ENCODE measurements at places on chromosomes 16 and 17. TPM values are rescaled to one million over a fixed set of nuclear protein-coding genes. Genes with fewer than 3 reads are reported as not detected.

DNA sequence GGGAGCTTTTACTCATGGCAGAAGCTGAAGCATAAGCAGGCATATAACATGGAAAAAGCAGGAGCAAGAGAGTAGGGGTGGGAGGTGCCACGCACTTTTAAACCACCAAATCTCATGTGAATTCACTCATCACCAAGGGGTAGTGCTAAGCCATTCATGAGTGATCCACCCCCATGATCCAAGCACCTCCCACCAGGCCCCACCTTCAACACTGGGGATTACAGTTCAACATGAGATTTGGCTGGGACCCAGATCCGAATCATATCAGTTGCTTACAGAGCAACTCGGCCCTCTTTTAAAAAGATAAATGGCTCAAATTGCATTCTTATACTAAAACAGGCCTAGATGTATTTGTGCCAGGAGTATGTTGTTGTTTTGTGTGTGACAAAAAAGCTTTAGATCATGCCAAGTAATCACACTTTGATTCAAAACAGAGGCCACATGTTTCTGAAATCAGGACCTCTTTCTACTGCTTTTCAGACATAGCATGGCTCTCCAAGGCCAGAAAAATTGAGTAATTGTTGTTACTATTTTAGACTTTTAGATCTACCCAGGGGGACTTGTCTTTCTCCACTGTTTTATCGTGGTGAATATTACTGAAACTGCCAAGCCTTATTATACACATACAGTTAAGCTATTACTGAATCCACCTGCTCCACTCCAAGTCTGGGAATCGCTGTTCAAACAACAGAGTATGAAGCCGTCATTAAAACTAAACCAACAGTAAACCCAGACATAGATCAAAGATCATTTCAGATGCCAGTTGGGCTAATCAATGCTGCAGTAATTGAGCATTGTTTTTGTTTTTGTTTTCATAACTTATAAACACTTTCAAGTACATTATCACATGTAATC, 163.3 kb downstream of the KCNJ2 start:
- no peak overlapping the region for H3K4me3 ChIP-seq
- no peaks in the 10 kb centered on the region for H3K27me3 ChIP-seq
- no peaks in the 10 kb centered on the region for H3K4me1 ChIP-seq
- H3K36me3 ChIP-seq: no peaks in the 10 kb centered on the region
- no peak overlapping the region for H3K27ac ChIP-seq

Gene PRSS53
- 7.0 TPM for total RNA-seq

GRCh38 chr16:3383045-3383448, 17.8 kb downstream of the ZSCAN32 start:
- H3K4me3 ChIP-seq: no peak overlapping the region
- H3K36me3 ChIP-seq: peaks cover 41% of the 10 kb centered on the region
- no peak overlapping the region for H3K27ac ChIP-seq
- no peak for DNase-seq
- no peaks in the 10 kb centered on the region for H3K27me3 ChIP-seq
- no peaks in the 10 kb centered on the region for H3K4me1 ChIP-seq

GRCh38 chr17:44940317-44940716, 7.3 kb downstream of the KIF18B start:
- DNase-seq: no peak
- peaks cover 46% of the 10 kb centered on the region for H3K36me3 ChIP-seq
- H3K27me3 ChIP-seq: no peaks in the 10 kb centered on the region
- peaks cover 44% of the 10 kb centered on the region for H3K4me1 ChIP-seq
- no peak overlapping the region for H3K27ac ChIP-seq

GRCh38 chr16:6250511-6250910, 1082.1 kb upstream of the RBFOX1 start:
- no peak overlapping the region for H3K4me3 ChIP-seq
- H3K4me1 ChIP-seq: no peaks in the 10 kb centered on the region
- H3K27me3 ChIP-seq: no peaks in the 10 kb centered on the region
- no peak for DNase-seq
- H3K27ac ChIP-seq: no peak overlapping the region

GRCh38 chr17:68711858-68712257, 110.7 kb upstream of the FAM20A start:
- H3K4me3 ChIP-seq: no peak overlapping the region
- H3K27ac ChIP-seq: no peak overlapping the region
- H3K4me1 ChIP-seq: no peaks in the 10 kb centered on the region
- no peaks in the 10 kb centered on the region for H3K36me3 ChIP-seq
- DNase-seq: no peak

GRCh38 chr16:2038382-2039231, 9.0 kb downstream of the NTHL1 start:
- H3K27ac ChIP-seq: no peak overlapping the region
- no peak for DNase-seq
- H3K4me3 ChIP-seq: no peak overlapping the region
- H3K4me1 ChIP-seq: peaks cover 23% of the 10 kb centered on the region

DNA sequence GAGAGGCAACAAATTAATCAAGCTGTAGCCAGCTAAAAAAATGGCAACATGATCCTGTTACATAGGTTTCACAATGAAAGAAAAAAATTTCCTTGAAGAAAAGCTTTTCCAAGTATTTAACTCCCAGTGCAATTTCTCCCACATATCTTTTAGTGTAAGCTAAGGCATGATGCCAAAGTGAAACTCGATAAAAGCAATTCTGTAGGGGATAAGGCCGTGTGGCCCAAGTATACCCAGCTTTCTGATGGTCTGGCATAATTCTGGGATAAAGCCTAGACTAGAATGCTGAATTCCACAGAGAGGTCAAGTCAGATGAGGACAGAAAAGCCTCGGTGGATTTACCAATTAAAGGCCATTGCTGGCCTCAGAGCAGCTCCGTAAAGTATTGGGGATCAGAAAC, 36.2 kb downstream of the CTCF start:
- H3K27ac ChIP-seq: no peak overlapping the region
- no peak for DNase-seq
- no peaks in the 10 kb centered on the region for H3K36me3 ChIP-seq
- H3K4me1 ChIP-seq: peaks cover 23% of the 10 kb centered on the region

DNA sequence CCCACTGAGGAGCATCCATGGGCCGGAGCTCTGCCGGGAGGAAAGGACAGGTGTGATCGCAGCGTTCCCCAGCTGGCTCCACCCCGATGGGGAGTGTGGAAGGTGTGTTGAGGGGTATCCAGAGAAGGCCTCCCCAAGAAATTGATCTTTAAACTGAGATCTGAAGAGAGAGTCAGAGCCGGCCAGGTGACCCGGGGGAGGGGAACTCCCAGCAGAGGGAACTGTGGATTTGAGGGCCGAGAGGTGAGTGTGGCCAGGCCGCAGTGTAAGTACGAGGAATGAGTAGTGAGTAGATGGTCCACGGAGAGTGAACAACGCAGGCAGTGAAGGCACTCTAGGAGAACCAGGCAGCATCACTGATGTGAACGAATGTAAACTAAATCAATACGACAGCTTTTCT, 80.2 kb downstream of the RPTOR start:
- peaks cover 5% of the 10 kb centered on the region for H3K36me3 ChIP-seq
- H3K4me3 ChIP-seq: peak overlapping the region; percentile 3
- no peaks in the 10 kb centered on the region for H3K27me3 ChIP-seq
- peaks cover 29% of the 10 kb centered on the region for H3K4me1 ChIP-seq

DNA sequence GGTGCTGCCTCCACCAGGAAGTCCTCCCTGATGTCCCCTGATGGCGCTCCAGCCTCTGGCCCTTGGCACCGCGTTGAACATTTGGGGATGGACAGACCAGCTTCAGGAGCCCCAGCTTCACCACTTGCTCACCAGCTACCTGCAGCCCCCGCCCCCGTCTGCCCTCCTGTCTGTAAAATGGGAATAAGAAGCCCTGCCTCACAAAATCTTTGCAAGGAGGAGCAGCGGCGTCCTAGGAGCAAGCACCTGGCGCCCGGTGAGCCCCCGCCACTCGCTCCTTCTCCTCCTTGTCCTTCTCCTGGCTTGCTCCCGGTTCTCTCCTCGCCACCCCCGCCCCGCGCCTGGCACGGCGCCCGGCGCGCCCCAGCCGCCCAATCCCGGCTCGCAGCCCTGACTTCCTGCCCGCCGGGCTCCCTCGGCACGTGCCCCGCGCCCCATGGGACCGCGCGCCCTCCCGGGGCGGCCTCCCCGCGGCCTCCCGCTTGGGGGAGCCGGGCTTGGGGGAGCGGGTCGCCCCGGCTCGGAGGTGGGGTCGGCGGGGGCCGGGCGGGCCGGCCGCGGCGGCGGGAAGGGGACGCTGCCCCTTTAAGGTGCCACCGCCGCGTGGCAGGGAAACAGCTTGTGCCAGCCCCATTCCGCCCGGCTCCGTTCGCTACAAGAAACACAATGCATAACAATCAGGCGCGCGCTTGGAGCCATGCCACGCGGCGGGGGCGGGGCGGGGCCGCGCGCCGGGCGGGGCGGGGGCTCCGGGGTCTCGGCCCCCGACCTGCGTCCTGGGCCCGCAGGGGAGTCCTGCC, 9.1 kb upstream of the PPP1R1B start:
- H3K4me3 ChIP-seq: peak overlapping the region; percentile 76
- H3K36me3 ChIP-seq: peaks cover 64% of the 10 kb centered on the region
- peak; percentile 100 for DNase-seq

Gene MT1M
- total RNA-seq: not detected

Gene AGRP
- not detected for total RNA-seq

DNA sequence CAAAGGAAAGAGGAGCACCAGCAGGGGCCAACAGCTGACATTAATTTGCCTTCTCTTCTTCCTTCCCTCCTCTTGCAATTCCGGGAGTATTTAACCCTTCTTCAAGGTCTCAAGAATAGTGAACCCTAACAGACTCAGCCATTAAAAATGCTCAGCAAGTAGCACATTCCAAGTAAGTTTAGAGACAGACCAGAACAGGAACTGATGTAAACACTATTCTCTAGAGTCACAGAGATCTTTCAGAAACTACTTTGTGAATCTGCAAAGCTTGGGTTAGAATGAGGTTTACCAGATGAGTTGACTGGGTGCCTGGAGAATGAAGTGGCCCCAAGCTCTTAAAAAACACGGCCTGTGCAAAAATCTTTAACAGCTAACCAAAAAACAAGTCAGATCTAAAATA, 50.9 kb downstream of the TEX2 start:
- no peaks in the 10 kb centered on the region for H3K36me3 ChIP-seq
- H3K4me3 ChIP-seq: no peak overlapping the region
- no peak overlapping the region for H3K27ac ChIP-seq
- no peak for DNase-seq
- H3K4me1 ChIP-seq: peaks cover 9% of the 10 kb centered on the region

Gene E4F1
- total RNA-seq: 35.4 TPM

Gene PPP1R1B
- 8.3 TPM for total RNA-seq

Gene CCL14
- total RNA-seq: not detected

Data from Calu3 (cell line).